ENCODE measurements at places on chromosomes 2 and 18. TPM values are rescaled to one million over a fixed set of nuclear protein-coding genes. Genes with fewer than 3 reads are reported as not detected.

ANKRD30B gene
- not detected for total RNA-seq

UGT1A5 gene
- not detected for total RNA-seq

PARD6G gene
- 0.98 TPM for total RNA-seq

DSG4 gene
- not detected for total RNA-seq

PLA2R1 gene
- not detected for total RNA-seq

KCNS3 gene
- total RNA-seq: not detected

Measured in activated CD8-positive, alpha-beta memory T cell treated with anti-CD3 and anti-CD28 coated beads, Interleukin-2, amount 10 ng/mL, durations not matched to agents 7 days and 5 days (primary cell).